ENCODE measurements at places on chromosomes 12 and 14.

GRCh38 chr12:69459477-69459876, 10.7 kb upstream of the FRS2 start:
- DNase-seq = no peak
- H3K27ac ChIP-seq = no peak overlapping the region
- peaks cover 2% of the 10 kb centered on the region for H3K27me3 ChIP-seq
- no peaks in the 10 kb centered on the region for H3K36me3 ChIP-seq
- H3K4me1 ChIP-seq = no peaks in the 10 kb centered on the region
- H3K4me3 ChIP-seq = no peak overlapping the region

DNA sequence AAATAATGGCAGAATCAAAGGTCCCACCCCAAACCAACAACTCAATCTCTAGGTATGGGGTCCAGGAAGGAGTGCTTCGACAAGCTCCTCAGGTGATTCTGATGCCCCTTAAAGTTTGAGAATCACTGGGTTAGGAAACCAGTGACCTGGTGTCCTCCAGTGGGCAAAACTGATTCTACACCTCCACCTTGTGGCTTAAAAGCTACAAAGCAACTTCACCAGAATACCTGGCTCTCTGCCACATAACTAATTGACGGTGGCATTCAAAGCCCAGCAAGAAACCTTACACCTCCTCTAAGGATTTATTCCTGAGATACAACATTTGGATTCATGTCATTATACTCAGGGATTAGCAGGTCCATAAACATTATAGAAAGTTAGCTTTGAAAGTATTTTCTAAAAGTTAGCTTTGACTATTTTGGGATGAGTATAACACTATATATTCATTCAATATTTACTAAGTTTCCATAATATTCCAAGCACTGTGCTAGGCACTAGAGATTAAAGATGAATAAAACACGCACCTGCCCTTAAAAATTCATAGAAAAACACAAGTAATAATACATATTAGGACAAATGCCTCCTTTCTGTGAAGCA, 45.4 kb downstream of the DCAF5 start:
- peaks cover 69% of the 10 kb centered on the region for H3K36me3 ChIP-seq
- H3K27me3 ChIP-seq = no peaks in the 10 kb centered on the region
- no peaks in the 10 kb centered on the region for H3K4me1 ChIP-seq
- DNase-seq = no peak
- H3K4me3 ChIP-seq = no peak overlapping the region
- no peak overlapping the region for H3K27ac ChIP-seq

- DNase-seq = no peak
- H3K36me3 ChIP-seq = no peaks in the 10 kb centered on the region
- H3K4me3 ChIP-seq = no peak overlapping the region
- no peak overlapping the region for H3K27ac ChIP-seq
- peaks cover 5% of the 10 kb centered on the region for H3K27me3 ChIP-seq
Observed at GRCh38 chr14:66238969-66239368, 247.2 kb upstream of the CCDC196 start.

GRCh38 chr14:51240804-51241380, 845 bp downstream of the TMX1 start:
- H3K4me3 ChIP-seq = no peak overlapping the region
- H3K27me3 ChIP-seq = no peaks in the 10 kb centered on the region
- peaks cover 17% of the 10 kb centered on the region for H3K36me3 ChIP-seq
- DNase-seq = no peak

DNA sequence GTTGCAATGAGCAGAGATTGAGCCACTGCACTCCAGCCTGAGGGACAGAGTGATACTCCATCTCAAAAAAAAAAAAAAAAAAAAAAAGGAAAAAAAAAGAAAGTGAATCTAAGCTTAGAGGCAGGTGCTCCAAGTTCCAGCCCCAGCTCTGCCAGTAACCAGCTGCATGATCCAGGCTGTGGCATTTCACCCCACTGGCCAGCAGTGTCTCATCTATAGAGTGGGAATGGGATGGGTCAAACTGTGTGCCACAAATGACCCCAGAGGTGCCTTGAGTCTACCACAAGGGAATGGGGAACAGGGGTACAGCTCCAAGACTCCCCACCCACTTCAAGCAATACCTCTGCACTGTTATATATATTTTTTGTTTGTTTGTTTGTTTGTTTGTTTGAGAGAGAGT, 5.0 kb downstream of the PLEKHD1 start:
- H3K36me3 ChIP-seq = no peaks in the 10 kb centered on the region
- no peak for DNase-seq
- H3K27me3 ChIP-seq = peaks cover 43% of the 10 kb centered on the region
- H3K4me1 ChIP-seq = no peaks in the 10 kb centered on the region
- no peak overlapping the region for H3K27ac ChIP-seq

GRCh38 chr14:83632375-83632774, 1897.6 kb upstream of the FLRT2 start:
- DNase-seq = no peak
- H3K4me3 ChIP-seq = no peak overlapping the region
- H3K27me3 ChIP-seq = no peaks in the 10 kb centered on the region
- no peaks in the 10 kb centered on the region for H3K36me3 ChIP-seq

- H3K27ac ChIP-seq = no peak overlapping the region
- H3K27me3 ChIP-seq = no peaks in the 10 kb centered on the region
- H3K4me1 ChIP-seq = no peaks in the 10 kb centered on the region
- DNase-seq = no peak
Observed at GRCh38 chr12:86122846-86123468, 133.2 kb downstream of the MGAT4C start.

DNA sequence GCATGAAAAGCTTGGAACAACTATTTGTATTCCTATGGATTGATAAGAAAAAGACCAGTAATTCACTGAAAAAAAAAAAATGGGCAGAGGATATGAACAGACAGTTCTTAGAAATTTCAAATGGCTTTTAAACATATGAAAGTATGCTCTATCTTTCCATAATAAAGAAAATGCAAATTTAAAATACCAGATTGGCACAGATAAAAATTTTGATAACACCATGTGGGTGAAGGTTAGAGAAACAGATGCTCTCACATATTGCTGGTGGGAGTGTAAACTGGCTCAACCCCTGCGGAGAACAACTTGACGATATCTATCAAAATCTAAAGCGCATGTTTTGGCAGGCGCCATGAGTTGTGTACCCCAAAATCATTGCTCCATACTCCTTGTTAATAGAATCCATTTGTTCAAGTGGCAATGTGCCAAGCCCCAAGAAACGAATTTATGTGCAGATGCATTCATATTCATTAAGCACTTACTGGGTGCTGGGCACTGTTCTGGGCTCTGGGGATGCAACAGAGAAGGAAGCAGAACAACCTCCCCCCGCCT, 29.5 kb upstream of the TMPO start:
- no peak overlapping the region for H3K4me3 ChIP-seq
- H3K27me3 ChIP-seq = peaks cover 2% of the 10 kb centered on the region
- H3K27ac ChIP-seq = no peak overlapping the region
- H3K36me3 ChIP-seq = no peaks in the 10 kb centered on the region

DNA sequence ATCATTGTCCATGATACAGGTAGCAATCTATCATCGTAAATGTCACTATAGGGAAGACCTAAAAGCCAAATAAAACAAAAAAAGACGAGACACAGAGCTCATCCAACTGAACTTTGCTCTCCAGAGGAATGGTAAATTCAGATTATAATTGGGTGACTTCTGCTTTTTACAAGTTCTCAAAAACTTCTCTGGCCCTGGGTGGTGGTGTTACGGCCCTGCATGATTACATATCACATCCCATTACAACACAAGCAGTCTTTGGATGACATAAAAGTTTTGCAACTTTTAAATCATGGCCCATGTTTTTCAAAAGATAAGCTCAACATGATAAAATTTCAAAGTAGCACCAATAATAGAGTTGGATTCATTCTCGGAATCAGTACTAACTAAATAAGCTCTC, 299.6 kb downstream of the DIO2 start:
- no peaks in the 10 kb centered on the region for H3K4me1 ChIP-seq
- no peaks in the 10 kb centered on the region for H3K36me3 ChIP-seq
- no peaks in the 10 kb centered on the region for H3K27me3 ChIP-seq
- no peak overlapping the region for H3K27ac ChIP-seq

DNA sequence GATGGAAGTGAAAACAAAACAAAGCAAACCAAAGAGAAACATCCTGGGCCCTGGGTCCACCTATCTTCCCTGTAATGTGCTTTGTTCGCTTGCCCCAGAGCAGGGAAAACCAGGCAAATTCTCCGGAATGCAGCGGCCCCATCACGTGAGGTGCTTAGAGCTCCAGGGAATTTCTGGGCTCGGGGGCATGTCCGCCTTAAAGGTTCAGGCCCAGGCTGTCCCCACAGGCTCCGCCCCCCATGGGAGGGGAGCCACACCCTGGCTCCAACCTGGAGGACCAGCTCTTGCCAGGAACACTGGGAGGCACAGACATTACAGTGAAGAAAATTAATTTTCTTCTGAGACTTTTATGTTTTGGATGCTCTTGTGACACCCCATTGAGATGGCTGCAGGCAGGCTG, 69.9 kb downstream of the RBM19 start:
- H3K4me1 ChIP-seq = no peaks in the 10 kb centered on the region
- H3K4me3 ChIP-seq = no peak overlapping the region
- H3K27me3 ChIP-seq = no peaks in the 10 kb centered on the region
- no peak for DNase-seq
- H3K27ac ChIP-seq = no peak overlapping the region
- peaks cover 63% of the 10 kb centered on the region for H3K36me3 ChIP-seq

DNA sequence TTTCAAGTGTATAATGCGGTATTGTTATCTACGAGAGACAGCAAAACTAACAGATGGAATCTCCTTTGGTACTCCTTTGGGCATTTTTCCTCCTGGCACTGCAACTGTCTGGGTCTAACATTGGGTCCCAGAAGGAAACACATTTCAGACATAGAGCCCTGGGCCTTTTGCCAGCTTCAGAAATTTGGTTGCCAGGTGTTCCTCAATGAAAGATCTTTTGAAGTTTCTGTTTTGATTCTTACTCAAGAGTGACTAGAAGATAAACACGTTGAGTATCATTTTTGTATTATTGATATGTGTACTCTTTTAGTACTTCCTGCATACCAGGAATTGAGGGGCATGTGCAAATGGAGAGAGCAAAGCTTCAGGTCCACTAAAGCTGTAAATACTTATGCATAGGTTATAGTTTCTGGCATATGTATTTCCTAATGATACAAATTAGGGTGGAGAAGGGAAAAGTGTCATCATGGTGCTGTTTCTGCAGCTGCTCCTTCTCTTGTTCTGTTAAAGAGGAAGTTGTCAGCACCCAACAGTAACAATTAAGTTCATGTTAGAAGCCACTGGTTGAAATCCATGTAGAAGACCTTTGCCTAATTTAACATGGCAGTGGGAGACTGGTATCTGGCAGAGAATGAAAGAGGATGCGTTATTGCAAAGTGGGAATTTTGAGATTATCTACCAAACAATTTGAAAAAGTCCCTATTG, 53.5 kb downstream of the SLC38A6 start:
- H3K4me1 ChIP-seq = peaks cover 19% of the 10 kb centered on the region
- no peaks in the 10 kb centered on the region for H3K27me3 ChIP-seq
- peak overlapping the region; percentile 67 for H3K27ac ChIP-seq
- DNase-seq = no peak
- H3K4me3 ChIP-seq = no peak overlapping the region

DNA sequence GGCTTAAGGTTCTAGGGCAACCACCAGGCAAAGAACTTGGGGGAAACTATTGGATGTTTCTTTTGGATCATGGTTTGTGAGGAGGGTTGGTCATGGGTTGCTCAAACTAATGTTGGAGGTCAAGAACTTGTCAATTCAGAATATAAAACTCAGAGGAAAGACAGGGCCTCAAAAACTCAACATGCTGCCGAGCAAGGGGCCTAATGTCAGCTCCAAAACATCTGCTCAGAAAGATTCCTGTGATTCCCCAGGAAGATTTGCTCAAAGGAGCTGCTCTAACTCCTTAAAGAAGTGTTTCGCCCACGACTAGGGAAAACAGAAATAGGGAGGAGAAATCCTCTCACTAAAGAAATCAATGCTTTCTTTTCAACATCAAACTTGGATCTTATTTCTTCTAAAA, 3.7 kb upstream of the IGF1 start:
- DNase-seq = no peak
- H3K4me3 ChIP-seq = peak overlapping the region; percentile 70

DNA sequence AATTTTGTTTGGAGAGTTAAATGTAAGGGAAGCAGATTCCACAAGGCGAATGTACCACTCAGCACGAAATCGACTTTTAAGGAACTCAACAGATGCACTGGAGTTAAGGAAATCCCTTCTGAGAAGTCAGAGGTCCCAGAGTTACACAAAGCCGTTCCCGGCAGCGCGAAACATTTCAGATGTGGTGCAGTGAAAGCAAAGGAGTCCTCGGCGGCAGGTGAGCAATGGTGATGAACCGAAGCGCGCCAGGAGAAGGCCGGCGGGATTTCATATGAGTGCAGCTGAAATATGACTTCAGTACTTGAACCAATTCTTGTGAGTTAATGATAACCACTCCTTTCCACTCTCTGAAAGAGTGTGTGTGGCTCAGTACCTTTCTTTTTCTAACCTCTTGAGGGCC, 183.2 kb downstream of the GRIP1 start:
- no peak overlapping the region for H3K27ac ChIP-seq
- H3K4me1 ChIP-seq = no peaks in the 10 kb centered on the region
- H3K36me3 ChIP-seq = no peaks in the 10 kb centered on the region
- no peaks in the 10 kb centered on the region for H3K27me3 ChIP-seq

- no peaks in the 10 kb centered on the region for H3K36me3 ChIP-seq
- DNase-seq = no peak
- no peak overlapping the region for H3K27ac ChIP-seq
- no peak overlapping the region for H3K4me3 ChIP-seq
- H3K4me1 ChIP-seq = no peaks in the 10 kb centered on the region
Observed at GRCh38 chr14:79786522-79786921, 424.8 kb downstream of the DIO2 start.

DNA sequence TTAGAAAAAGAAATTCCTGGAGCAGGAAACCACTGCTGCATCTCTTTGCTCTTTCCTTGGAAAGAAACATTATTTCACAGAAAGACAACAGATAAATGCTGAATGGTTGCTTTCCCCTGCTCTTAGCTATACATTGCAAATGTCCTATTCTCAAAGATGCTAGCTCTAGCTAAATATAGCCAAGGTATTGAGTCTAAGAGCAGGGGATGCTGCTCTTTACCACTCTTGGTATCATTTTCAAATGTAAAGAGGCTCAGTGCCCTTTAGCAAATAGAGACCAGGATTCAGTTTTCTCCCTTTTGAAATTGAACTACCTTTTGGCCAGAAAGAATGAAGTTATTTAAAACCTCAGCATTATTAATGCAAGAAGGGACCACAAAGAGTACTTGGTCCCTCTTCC, 104.0 kb upstream of the FUT8 start:
- no peaks in the 10 kb centered on the region for H3K27me3 ChIP-seq
- DNase-seq = no peak
- peak overlapping the region; percentile 12 for H3K27ac ChIP-seq
- H3K36me3 ChIP-seq = peaks cover 16% of the 10 kb centered on the region

DNA sequence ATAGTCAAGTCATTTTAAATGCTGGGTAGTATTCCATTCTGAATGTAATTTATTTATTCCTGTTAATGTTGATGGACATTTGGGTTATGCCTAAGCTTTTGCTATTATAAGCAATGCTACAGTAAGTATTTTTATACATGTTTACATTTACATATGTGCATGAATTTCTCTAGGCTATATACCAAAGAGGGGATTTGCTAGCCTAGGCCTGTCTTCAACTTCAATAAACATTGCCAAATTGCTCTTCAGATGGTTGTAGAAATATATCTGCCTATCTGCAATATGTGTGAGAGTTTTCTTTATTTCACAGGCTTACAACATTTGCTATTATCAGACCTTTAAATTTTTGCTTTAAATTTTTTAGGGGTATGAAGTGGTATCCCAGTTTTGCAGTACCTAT, 87.0 kb downstream of the MIPOL1 start:
- H3K27ac ChIP-seq = no peak overlapping the region
- no peaks in the 10 kb centered on the region for H3K36me3 ChIP-seq
- H3K4me1 ChIP-seq = no peaks in the 10 kb centered on the region
- DNase-seq = no peak
- H3K27me3 ChIP-seq = no peaks in the 10 kb centered on the region
- no peak overlapping the region for H3K4me3 ChIP-seq

- H3K4me1 ChIP-seq = peaks cover 34% of the 10 kb centered on the region
- peak overlapping the region; percentile 50 for H3K4me3 ChIP-seq
- no peak for DNase-seq
- H3K36me3 ChIP-seq = no peaks in the 10 kb centered on the region
Observed at GRCh38 chr12:46470036-46470627, 97.6 kb upstream of the SLC38A2 start.
